ENCODE measurements at places on chromosomes 5 and 9. TPM values are rescaled to one million over a fixed set of nuclear protein-coding genes. Genes with fewer than 3 reads are reported as not detected.

DNA sequence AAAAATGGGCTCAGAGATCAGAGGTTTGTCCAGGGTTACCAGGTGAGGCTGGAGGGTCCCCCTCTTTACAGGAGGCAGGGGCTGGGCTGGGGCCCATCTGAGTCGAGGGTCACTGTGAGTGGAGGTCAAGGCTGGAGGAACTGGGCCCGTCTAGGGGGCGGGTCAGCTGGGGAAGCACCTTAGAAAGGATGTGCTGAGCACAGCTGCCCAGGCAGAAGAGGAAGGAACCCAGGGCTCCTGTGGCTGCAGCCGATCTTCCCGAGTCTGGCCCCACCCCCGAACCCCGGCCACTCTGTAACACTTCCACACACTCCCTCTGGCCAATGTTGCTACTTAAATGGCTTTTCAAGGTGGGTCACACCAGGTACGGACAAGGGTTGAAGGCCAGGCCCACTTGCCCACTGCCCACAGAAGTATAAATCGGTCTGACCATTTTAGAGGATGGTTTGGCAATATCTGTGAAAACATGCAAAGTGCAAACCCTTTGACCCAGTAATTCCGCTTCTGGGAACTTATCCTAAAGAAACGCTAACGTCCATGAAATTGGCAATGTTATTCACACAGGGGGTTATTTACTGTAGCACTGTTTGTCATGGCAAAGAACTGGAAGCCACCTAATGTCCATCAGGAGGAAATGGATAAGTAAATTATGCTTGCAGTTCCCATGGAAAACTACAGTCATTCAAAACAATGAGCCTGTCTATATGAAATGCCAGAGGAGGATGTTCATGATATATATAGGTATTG, 30.5 kb upstream of the EEIG1 start:
- no peak for DNase-seq

DNA sequence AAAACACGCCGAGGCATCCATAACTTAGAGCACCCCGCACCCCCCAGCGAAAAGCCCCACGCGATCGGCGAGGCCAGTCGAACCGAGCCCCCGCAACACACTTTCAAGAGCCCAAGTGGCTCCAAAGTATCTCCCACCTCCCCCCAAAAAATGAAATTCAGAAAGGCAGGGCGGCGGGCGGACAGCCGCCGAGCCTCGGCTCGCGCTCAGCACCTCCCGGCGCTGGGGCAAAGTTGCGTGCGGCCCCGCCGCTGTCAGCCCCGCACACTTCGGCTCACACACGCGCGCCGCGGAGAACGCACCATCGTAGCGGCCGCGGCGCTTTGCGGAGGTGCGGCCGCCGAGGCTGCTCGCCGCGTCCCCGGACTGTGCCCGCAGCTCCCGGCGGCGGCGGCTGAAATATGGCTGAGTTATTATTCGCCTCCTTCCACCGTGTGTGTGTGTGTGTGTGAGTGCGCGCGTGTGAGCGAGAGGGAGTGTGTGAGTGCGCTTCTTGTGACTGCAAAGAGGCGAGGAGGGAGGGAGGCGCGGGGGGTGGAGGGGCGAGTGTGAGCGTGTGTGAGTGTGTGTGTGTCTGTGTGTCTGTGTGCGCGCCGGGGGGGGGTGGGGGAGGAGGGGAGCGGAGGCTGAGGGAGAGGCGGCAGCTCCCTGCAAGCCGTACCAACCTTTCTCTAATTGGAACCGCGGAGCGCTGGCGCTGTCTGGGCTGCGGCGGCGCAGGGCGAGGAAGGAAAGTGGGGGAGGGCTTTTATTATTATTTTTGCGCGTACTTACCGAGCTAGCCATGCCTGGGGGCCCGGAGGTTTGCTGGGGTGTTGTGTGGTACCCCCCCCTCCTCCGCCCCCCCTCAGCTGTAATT, 599 bp downstream of the MLLT3 start:
- DNase-seq: peak; percentile 74

GRCh38 chr5:12284604-12285003, 380.4 kb upstream of the CTNND2 start:
- no peak for DNase-seq

DNA sequence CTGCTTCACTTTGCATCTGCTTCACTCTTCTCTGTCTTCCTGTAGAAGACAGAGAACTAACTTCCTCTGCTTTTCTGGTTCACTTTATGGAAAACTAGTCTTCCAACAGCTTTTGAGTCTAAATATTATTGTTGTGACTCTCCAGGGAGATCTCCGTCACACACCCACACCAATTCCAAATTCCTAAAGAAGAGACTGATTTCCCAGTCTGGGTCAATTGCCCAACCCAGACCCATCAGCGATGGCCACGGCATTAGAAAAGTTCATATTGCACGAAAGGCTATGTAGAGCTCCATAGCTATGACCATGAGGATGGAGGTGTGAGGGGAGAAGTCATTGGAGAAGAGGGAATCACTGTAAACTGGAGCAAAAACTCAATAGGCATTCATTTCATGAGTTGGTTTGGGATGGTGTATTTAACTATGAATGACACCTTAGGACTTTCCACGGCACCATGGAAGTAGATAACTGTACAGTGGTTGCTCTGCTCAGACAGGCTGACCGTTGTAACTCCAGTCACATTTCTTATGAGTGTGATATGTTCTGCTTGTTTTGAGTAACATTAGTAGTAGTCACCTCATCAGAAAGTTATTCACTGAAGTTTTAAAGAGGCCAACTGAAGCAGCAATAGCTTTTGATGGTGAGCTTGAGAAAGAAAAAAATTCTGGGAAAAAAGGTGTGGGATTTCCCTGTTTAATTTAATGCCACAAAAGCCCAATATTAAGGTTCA, 78.1 kb upstream of the MAMDC2 start:
- no peak for DNase-seq

DNA sequence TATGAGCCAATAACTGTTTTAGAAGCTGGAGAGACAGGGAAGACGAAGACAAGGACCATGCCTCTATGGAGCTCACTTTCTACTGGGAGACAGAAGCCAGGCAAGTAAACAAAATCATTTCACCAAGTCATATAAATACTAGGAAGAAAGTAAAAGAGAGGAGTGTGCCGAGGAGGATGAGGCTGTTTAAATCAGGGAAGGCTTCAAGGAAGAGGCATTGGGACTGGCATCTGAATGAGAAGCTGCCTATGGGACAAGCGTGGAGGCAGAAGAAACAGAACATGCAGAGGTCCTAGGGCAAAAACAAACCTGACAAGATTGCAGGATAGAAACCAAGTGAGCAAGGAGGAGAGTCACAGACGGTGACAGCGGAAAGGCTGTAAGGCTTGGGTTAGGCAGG, 68.1 kb upstream of the CPLX2 start:
- no peak for DNase-seq

GRCh38 chr5:42798284-42799240, 13.1 kb downstream of the SELENOP start:
- DNase-seq: no peak

- DNase-seq: no peak
Observed at GRCh38 chr5:35133186-35133585, 85.4 kb upstream of the AGXT2 start.

DNA sequence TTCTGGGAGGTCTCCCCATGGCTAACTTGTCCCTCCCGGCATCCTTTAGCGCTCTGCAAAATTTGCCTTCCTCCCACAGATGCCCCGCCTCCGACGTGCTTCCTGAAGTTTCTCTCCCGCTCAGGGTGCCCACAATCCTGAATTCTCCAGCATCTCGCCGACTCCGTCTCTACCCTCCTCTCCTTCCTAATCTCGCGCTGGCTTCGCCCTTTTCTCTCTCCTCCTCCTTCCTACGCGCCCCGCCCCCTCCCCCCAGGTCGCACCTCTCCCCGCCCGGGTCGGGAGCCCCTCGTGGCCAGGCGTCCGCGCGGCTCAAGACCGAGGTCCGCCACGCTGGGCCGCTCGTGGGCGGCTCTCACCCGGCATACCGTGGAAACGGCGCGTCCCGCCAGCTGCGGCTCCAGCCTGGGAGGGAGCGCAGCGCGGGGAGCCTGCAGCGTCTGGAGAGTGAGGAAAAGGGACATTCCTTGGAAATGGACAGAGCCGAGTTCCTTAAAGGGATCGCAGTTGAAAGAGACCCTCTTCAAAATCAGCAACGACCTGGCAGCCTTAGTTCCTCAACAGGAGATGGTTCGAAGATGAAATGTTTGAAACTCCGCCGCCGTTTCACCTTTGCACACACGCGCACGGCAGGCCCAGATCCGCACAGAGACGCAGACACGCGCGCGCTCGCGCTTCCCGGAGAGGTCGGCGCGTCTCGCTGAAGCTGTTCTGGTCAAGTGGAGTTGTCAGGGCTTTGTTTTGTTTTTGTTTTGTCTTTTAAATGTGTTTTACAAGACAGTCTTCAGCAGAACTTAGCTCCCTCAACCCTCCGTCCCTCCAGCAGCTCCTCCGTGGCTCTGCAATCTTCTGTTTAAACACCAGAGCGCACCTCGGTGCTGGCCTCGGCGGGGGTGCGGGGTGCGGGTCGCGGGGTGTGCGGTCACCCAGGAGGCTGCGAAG, 5.0 kb upstream of the IRX2 start:
- no peak for DNase-seq

DNA sequence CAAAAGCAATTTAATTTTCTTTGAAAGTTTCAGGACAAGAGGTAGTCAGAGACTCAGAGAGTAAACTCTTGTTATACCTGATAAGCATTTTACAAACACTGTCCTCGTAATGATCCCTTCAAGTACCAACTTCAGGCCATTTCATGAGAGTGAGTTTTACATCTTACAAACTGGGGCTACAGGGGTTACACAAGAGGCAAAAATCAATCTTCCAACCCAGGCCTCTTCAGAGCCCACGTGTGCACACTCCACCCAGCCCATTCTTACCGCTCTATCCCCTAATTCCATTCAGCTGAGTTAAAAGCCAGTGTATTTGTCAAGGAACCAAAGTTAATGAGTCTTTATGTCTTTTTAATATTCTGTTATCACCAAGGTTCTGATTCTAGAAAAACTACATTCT, 46.5 kb downstream of the PSMB7 start:
- DNase-seq: no peak

GRCh38 chr5:127031147-127031862, 947 bp upstream of the MARCHF3 start:
- peak; percentile 12 for DNase-seq

GRCh38 chr9:89387197-89387849, 69.0 kb downstream of the SECISBP2 start:
- DNase-seq: no peak

- DNase-seq: no peak
Observed at GRCh38 chr5:152378730-152379129, 26.3 kb downstream of the NMUR2 start.

DNA sequence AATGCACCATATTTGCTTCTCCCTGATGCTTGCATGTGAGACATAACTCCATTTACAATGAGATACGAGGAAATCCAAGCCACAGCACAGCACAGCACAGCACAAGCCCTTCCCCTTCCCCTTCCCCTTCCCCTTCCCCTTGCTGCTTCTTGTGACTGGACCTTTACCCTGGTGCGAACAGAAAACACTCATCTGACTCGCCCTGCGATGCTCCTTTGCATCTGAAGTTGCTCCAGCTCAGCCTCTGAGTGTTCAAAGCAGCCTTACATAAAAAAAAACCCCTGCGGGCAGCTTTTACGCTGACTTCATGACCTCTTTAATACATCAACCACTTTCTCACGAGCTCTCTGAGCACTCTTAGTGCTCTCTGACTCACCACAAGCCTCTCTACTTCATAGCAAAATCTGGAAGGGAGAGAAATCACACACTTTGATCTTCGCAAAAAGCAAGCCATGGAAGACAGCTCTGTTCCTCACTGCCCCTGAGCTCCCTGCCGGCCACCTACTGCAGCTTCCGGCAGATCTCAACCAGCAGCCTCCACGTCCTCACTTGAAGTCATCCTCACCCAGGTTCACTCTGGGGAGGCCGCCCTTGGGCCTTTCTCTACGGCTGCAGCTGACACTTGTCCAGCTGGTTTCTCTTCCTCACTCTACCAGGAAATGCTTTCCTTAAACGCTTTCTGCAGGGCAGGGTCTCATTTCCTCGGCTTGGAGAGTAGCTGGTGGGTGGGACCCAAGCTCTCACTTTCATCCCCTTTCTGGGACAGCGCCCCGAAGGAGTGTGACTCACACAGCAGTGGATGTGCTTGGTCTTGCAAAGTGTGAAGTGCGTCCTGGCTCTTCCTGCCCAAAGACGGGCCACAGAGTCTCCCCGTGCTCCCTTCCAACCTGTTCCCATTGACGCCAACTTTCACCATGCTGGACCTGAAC, 5.3 kb downstream of the SLC34A1 start:
- peak; percentile 52 for DNase-seq

DNA sequence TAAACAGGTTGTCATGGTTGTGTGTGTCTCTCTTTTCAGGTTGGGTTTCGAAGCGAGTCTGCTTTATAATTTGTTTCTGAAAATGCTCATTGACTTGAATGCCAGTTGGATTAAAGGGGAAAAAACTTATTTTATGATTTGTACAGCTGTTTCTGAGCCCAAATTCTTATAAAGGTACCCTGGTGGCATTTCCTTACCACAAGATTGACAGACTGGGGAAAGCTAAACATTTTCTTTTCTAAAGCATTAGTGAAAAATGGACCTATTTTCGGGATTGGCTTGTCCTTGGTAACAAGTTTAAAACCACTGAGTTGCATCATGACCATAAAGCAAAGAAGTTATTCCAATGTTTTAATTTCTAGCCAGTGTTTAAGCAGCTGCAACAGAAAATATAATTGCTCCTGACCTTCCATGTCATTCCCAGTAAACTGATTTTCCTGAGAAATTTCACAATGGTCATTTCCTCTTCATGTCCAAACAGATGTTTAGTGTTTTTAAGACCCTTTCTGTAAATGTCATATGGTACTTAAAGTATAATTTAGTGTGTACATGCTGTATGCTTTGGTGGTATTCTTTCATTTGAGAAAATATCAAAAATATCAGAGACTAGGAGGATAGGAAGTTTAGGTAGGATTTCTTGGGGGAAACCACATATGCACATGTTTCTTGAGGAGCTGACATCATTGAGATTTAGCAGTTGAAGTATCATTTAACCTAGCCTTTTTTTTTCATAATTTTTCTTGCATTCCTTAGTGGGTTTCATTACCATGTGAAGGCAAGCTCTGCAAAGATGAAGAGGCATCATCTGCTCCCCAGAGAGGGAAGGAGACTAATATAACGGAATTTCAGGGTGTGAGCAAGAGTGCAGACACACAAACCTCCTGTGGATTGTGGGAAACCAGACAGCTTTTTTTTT, 667.1 kb upstream of the RGMB start:
- no peak for DNase-seq

GRCh38 chr5:114101153-114101552, 260.7 kb upstream of the KCNN2 start:
- no peak for DNase-seq

GRCh38 chr9:101229606-101230005, 155.2 kb downstream of the BAAT start:
- no peak for DNase-seq

GRCh38 chr9:93090091-93090655, 5.8 kb upstream of the CARD19 start:
- DNase-seq: no peak

The INSL4 gene
- polyA plus RNA-seq: not detected

The RASEF gene
- 0.12 TPM for polyA plus RNA-seq

The SPATA6L gene
- 0.68 TPM for polyA plus RNA-seq

The TLX3 gene
- not detected for polyA plus RNA-seq

The SOHLH1 gene
- not detected for polyA plus RNA-seq

The NKD2 gene
- not detected for polyA plus RNA-seq

The SPINK6 gene
- polyA plus RNA-seq: not detected

The SPATA31C1 gene
- polyA plus RNA-seq: not detected

The NEURL1B gene
- polyA plus RNA-seq: not detected

The FOXD4 gene
- 0.12 TPM for polyA plus RNA-seq

The IFNA17 gene
- not detected for polyA plus RNA-seq

The CDH6 gene
- polyA plus RNA-seq: not detected

The PDCD1LG2 gene
- not detected for polyA plus RNA-seq
